Activated CD4-positive, alpha-beta T cell treated with anti-CD3 and anti-CD28 coated beads, Interleukin-2, amount 10 ng/mL, durations not matched to agents 7 days and 5 days (primary cell): ENCODE measurements at places on chromosomes 16 and 17. TPM values are rescaled to one million over a fixed set of nuclear protein-coding genes. Genes with fewer than 3 reads are reported as not detected.

Gene MCRIP1
- 47.8 TPM for total RNA-seq

Gene BIRC5
- total RNA-seq: 117 TPM

Gene CALB2
- total RNA-seq: not detected

Gene TMC5
- total RNA-seq: not detected

Gene IRX6
- total RNA-seq: not detected

Gene KARS1
- 185 TPM for total RNA-seq

Gene KRT13
- not detected for total RNA-seq

Gene NGFR
- total RNA-seq: not detected

Gene OR3A3
- not detected for total RNA-seq

Gene HSD17B1
- total RNA-seq: 0.73 TPM

DNA sequence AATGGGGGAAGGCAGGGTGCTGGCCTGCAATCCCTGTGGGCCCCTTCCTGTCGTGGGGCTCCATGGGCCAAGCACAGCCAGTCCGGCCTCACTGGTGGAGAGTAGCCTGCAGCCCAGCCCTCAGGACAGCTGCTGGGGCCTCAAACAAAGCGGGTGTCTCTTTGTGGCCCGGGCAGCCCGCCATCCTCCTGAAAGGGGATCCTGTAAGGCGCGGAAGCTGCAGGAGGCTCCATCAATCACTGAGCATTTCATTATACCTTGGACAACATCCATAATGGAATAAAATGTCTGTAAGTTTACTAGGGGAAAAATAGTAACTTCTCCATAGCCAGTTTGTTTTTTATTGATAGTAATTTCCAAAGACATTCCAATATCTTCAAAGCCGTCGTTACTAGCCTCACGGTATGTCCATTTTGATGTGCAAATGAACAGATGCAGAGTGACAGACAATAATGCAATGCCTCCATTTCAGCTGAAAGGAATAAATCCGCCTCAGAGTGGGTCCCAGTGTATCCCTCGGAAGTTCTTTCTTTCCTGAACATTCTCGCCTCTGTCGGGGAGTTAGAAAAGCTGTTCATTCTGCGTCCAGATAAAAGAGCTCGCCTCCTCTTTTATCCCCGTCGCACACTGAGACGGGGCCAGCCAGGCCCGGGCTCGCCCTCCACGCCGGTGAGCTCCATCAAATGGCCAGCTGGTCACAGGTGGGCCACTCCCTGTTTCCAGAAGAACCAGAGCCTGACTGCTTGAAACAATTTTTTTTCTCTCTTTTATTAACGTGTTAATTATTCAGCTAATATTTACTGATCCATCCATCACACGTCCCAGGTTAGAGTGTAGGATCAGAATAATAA, 14.4 kb downstream of the WSCD1 start:
- no peak overlapping the region for H3K27ac ChIP-seq
- no peak for DNase-seq
- H3K4me3 ChIP-seq: no peak overlapping the region
- no peaks in the 10 kb centered on the region for H3K36me3 ChIP-seq
- H3K27me3 ChIP-seq: no peaks in the 10 kb centered on the region
- no peaks in the 10 kb centered on the region for H3K4me1 ChIP-seq

DNA sequence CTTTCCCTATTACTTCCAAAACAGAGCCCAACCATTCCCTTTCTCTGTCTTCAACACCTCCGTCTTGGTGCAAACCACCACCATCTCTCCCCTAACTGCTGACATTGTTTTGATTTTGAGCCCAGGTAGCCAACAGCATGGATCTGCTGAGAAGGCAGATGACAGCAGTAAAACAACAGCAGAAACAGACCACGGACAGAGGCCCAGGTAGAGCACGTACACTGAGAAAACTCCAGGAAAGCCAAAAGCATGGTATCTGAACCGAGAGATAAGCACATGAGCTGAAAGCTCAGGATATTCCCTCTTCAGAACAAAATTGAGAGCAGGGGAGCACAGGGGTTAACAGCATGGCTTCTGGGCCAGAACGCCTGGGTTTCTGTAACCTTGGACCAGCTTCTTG, 18.9 kb upstream of the MAP3K14 start:
- no peak for DNase-seq
- no peaks in the 10 kb centered on the region for H3K27me3 ChIP-seq
- no peaks in the 10 kb centered on the region for H3K36me3 ChIP-seq

- no peaks in the 10 kb centered on the region for H3K27me3 ChIP-seq
- peaks cover 15% of the 10 kb centered on the region for H3K4me1 ChIP-seq
- no peak for DNase-seq
- no peak overlapping the region for H3K27ac ChIP-seq
Observed at GRCh38 chr17:35094902-35095301, 24.8 kb downstream of the RAD51D start.

DNA sequence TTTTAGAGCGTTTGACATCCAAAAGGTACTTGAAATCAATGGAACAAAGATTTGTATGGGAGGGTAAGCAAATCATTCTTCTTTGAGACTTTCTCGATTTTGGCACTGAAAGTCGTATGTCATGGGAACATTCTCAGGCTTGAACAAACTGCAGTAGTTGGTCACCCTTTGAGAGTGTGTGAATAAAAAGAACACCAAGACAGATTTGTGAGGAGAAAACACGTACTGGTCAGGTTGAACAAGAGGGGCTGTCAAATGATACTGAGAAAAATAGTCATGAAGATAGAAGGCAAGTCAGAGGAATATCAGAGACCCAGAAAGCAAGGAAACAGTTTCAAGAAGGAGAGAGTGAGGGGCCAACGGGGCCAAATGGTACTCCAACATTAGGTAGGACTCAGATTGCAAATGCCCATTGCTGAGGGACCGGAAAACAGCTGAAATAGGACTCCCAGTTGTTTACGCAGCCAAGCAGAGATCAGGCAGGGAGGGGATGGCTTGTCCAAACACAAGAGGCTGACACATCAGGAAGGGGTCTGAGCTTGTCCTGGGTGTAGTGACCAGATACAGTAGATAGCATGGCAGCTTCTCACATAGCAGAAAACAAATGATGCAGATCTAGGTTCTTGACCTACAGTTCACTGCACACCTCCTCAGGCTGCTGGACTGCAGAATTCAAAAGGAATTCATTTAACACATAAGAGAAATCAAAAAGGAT, 74.5 kb upstream of the MYOCD start:
- no peak overlapping the region for H3K27ac ChIP-seq
- no peaks in the 10 kb centered on the region for H3K27me3 ChIP-seq
- no peaks in the 10 kb centered on the region for H3K4me1 ChIP-seq
- H3K36me3 ChIP-seq: no peaks in the 10 kb centered on the region
- H3K4me3 ChIP-seq: no peak overlapping the region

DNA sequence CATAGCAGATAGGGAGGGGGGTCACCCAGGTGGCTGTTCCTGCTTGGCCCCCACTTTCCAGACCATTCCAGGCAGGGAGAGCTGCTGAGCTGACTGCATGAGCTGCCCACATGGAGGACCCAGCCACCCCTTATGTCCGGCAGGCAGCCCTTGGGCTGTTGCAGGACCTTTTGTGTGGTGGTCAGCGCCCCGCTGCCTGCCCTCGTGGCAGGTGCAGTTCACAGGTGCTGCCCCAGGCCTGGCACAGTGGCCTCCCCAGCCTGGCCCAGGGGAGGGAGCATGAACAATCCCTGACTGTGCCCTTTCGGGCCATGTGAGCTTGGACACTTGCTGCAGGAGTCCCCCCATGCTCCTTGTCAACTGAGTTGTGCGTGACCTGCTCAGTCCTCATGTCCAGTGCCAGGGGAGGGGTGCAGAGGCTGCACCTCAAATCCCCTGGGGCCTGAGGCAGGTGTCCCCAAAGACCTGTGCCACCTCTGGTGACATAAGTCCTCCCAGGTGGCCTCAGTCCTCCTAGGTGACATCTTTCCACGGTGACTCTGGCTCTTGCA, 8.6 kb downstream of the TBC1D26 start:
- no peak overlapping the region for H3K27ac ChIP-seq
- no peaks in the 10 kb centered on the region for H3K36me3 ChIP-seq
- H3K27me3 ChIP-seq: peaks cover 2% of the 10 kb centered on the region
- no peaks in the 10 kb centered on the region for H3K4me1 ChIP-seq
- DNase-seq: no peak

DNA sequence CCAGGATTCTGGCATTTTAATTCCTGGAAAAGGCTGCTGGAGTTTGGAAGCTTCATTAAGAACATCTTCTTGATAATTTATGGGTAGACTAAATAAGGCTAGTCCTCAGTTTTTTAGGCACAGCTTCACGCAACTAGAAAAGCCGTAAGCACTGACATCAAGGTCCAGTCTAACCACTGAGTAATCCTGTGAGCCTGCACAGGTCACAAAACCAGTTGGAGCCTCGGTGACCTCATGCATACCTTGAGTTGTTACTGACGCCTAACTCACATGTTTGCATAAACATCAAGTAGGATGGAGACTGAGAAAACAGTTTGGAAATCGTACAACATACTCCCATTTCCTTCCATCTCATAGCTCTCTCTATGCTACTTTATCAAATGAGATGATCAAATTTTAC, 63.8 kb upstream of the RCVRN start:
- no peak overlapping the region for H3K4me3 ChIP-seq
- no peaks in the 10 kb centered on the region for H3K36me3 ChIP-seq
- H3K27me3 ChIP-seq: no peaks in the 10 kb centered on the region
- DNase-seq: no peak
- H3K27ac ChIP-seq: no peak overlapping the region

GRCh38 chr17:65977041-65977440, 214.9 kb downstream of the CEP112 start:
- DNase-seq: no peak
- peaks cover 2% of the 10 kb centered on the region for H3K27me3 ChIP-seq
- H3K4me3 ChIP-seq: no peak overlapping the region

GRCh38 chr17:72365857-72366414, 245.1 kb downstream of the SOX9 start:
- no peak overlapping the region for H3K27ac ChIP-seq
- no peaks in the 10 kb centered on the region for H3K27me3 ChIP-seq
- H3K4me1 ChIP-seq: no peaks in the 10 kb centered on the region
- no peaks in the 10 kb centered on the region for H3K36me3 ChIP-seq

GRCh38 chr16:6146874-6147425, 1049.4 kb upstream of the EEF2KMT start:
- no peaks in the 10 kb centered on the region for H3K4me1 ChIP-seq
- no peaks in the 10 kb centered on the region for H3K27me3 ChIP-seq
- H3K36me3 ChIP-seq: no peaks in the 10 kb centered on the region
- H3K4me3 ChIP-seq: no peak overlapping the region

DNA sequence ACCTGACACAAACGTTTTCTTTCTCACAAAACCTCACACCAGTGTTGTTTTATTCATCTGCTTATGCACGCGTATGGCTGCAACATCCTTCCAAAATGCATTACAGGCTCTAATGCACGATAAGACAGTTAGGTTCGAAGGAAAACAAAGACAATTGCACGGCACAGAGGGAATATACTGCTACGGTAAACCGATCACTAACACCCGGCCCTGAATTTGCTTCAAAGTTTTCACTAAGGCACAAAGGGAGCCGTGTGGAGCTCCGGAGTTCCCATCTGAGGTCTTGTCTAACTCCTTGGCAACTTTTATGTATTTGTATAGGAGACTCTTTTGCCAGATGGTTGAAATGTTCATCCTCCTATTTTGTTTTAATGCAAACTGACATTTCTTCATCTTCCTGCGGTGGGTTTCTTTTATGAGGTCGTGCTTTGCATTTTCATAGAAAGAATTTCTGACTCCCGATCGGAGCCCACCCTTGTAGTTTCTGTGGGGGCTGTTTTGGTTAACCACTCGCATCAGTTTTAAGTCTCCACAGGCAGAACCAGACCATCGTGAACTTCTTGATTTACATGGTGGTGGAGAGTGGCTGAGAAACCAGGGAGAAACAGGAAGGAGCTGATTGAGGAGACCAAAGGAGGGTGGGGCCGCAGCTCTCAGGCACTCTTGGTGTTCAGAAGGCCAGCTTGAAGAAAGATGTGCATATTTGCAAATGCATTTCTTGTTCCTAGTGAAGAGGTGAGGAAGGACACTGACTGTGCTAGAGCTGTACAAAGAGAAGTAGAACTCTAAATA, 516.8 kb downstream of the MAF start:
- no peak for DNase-seq
- peak overlapping the region; percentile 54 for H3K27ac ChIP-seq
- H3K4me1 ChIP-seq: peaks cover 18% of the 10 kb centered on the region
- H3K27me3 ChIP-seq: peaks cover 5% of the 10 kb centered on the region
- H3K4me3 ChIP-seq: no peak overlapping the region
